Muscle of leg (tissue), 16 donors: ENCODE measurements at places on chromosomes 4 and X. TPM values are rescaled to one million over a fixed set of nuclear protein-coding genes. Genes with fewer than 3 reads are reported as not detected.

The CHRNA9 gene
- polyA plus RNA-seq: not detected

The MND1 gene
- 7.1 TPM for polyA plus RNA-seq

The TAF9B gene
- polyA plus RNA-seq: 28.1 TPM

The CLNK gene
- polyA plus RNA-seq: 0.29 TPM

The UCP1 gene
- not detected for polyA plus RNA-seq

The DGAT2L6 gene
- not detected for polyA plus RNA-seq

GRCh38 chr4:8872402-8873291 lies 1.0 kb upstream of the HMX1 start:
- no peaks in the 10 kb centered on the region for H3K36me3 ChIP-seq
- H3K4me3 ChIP-seq: no peak overlapping the region
- peaks cover 91% of the 10 kb centered on the region for H3K27me3 ChIP-seq
- peaks cover 11% of the 10 kb centered on the region for H3K4me1 ChIP-seq
- no peak for DNase-seq

DNA sequence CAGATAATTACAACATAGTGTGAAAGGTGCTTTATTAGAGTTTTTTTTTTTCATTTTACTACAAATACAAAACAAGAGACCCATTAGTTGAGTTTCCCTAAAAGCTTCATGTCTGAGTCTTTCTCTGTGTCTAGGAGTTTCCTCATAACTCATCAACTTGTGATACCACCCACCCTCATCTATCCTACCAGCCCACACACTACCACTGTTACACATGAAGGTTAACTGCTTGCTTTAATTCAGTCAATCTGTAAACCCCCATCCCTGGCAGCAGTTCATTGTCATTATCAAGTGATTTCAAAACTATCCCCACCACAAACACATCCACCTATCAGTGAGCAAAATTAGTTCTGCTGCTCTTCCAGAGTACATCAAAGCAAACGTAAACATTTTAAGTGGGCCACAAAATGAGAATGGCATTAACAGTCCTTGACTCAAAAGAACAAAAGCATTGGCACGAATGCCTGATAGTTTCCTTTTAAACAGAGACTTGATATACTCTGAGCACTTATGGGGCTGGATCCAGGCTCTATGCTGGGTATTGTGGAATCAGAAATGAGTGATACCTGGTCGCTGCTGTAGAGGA lies 331.6 kb upstream of the FAM241A start:
- no peaks in the 10 kb centered on the region for H3K4me1 ChIP-seq
- H3K27me3 ChIP-seq: no peaks in the 10 kb centered on the region
- no peak overlapping the region for H3K27ac ChIP-seq
- no peaks in the 10 kb centered on the region for H3K36me3 ChIP-seq
- DNase-seq: no peak
- H3K4me3 ChIP-seq: no peak overlapping the region

DNA sequence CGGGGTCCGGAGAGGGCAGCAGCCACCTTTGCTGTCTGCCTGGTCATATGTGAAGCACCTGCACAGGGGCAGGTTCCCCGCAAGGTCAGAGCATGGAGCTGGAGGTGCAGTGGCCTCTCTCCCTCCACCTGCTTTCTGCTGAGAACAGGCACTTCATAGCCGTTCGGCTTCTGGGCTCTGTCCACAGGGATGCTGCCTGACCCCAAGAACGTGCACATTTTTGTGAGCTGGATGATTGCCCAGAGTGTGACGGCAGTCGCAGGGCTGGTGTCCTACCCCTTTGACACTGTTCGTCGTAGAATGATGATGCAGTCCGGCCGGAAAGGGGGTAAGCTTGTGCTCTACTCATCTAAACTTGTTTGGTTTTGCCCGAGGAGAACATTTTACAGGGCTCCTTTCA lies 2.5 kb downstream of the SLC25A4 start:
- no peaks in the 10 kb centered on the region for H3K27me3 ChIP-seq
- peaks cover 17% of the 10 kb centered on the region for H3K4me1 ChIP-seq
- peak; percentile 50 for DNase-seq
- no peak overlapping the region for H3K27ac ChIP-seq
- no peak overlapping the region for H3K4me3 ChIP-seq

DNA sequence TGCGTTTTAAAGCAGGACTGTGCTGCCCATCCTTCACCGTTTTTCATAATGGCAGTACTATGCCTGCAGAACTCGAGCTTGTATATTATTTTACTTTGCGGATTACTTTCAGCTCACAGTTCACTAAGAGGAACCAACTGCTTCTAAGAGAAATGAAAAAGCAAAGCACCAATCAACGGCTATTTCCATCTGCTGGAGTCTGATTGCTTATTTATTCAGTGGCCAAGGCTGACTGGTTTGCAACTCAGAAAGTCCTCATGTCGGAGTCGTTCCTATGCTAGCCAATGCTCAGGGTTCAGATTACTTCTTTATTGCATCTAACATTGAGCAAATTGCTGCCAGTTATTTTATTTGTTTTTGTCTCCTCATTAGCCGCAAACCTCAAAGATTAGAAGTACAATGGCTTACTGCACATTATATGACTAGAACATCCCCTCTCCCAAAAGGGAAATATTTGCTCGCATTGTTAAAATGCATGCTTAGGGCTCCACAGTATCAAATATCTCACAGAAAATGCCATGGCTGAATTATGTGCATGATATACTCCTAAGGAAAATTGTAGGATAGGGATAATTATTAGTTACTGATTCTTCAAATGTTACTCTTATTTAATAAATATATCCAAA lies 1628.2 kb upstream of the ADGRL3 start:
- no peak overlapping the region for H3K4me3 ChIP-seq
- no peak for DNase-seq
- no peak overlapping the region for H3K27ac ChIP-seq
- no peaks in the 10 kb centered on the region for H3K4me1 ChIP-seq
- H3K27me3 ChIP-seq: no peaks in the 10 kb centered on the region
- H3K36me3 ChIP-seq: no peaks in the 10 kb centered on the region
